B cell (primary cell): ENCODE measurements at places on chromosomes 13 and 19. TPM values are rescaled to one million over a fixed set of nuclear protein-coding genes. Genes with fewer than 3 reads are reported as not detected.

- H3K27ac ChIP-seq = no peak overlapping the region
- H3K4me3 ChIP-seq = no peak overlapping the region
- no peak for DNase-seq
- H3K36me3 ChIP-seq = no peaks in the 10 kb centered on the region
- no peaks in the 10 kb centered on the region for H3K27me3 ChIP-seq
- H3K4me1 ChIP-seq = no peaks in the 10 kb centered on the region
These were observed 224.4 kb downstream of the FGF14 start for GRCh38 chr13:102177431-102177830.

DNA sequence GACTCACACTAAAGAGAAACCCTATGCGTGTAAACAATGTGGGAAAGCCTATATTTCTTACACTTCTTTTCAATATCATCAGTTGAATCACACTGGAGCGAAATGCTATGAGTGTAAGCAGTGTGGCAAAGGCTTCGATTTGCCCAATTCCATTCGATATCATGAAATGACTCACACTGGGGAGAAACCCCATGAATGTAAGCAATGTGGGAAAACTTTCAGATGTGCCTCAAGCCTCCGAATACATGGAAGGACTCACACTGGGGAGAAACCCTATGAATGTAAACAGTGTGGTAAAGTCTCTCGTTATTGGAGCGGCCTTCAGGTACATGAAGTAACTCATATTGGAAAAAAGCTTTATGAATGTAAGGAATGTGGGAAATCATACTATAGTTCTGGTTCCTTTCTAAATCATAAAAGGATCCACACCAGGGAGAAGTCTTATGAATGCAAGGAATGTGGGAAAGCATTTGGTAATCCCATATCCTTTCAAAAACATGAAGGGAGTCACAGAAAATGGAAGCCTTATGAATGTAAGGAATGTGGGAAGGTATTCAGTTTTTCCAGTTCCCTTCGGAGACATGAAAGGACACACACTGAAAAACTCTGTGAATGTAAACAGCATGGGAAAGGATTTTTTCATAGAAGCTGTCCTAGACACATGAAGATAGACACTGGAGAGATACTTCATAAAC, 28.1 kb downstream of the ZNF20 start:
- H3K4me1 ChIP-seq = no peaks in the 10 kb centered on the region

- no peaks in the 10 kb centered on the region for H3K27me3 ChIP-seq
- peaks cover 1% of the 10 kb centered on the region for H3K36me3 ChIP-seq
- no peaks in the 10 kb centered on the region for H3K4me1 ChIP-seq
- no peak overlapping the region for H3K27ac ChIP-seq
- DNase-seq = no peak
- no peak overlapping the region for H3K4me3 ChIP-seq
These were observed 9.2 kb downstream of the TEX29 start for GRCh38 chr13:111329641-111330040.

GRCh38 chr19:58554494-58555368, at the start of gene CHMP2A:
Gene CHMP2A (minus strand): TSS chr19:58555105. CDS start chr19:58554212, 893 bp downstream.
- H3K4me3 ChIP-seq = peak within 1 kb of the TSS; percentile 76
- DNase-seq = peak; percentile 99
- no peaks in the 10 kb centered on the region for H3K27me3 ChIP-seq
- peaks cover 43% of the 10 kb centered on the region for H3K4me1 ChIP-seq
- H3K27ac ChIP-seq = peak within 1 kb of the TSS; percentile 94
- peaks cover 44% of the 10 kb centered on the region for H3K36me3 ChIP-seq

The TMEM190 gene
- not detected in 2 replicates for total RNA-seq

The BEST2 gene
- total RNA-seq = not detected in 2 replicates

GRCh38 chr13:78465250-78465649, 138.1 kb downstream of the POU4F1 start:
- DNase-seq = no peak
- no peak overlapping the region for H3K4me3 ChIP-seq
- no peak overlapping the region for H3K27ac ChIP-seq
- H3K36me3 ChIP-seq = no peaks in the 10 kb centered on the region
- no peaks in the 10 kb centered on the region for H3K4me1 ChIP-seq

- no peak overlapping the region for H3K4me3 ChIP-seq
- no peaks in the 10 kb centered on the region for H3K4me1 ChIP-seq
- no peak for DNase-seq
- no peaks in the 10 kb centered on the region for H3K36me3 ChIP-seq
These were observed 1299.2 kb upstream of the SPRY2 start for GRCh38 chr13:81639984-81640582.

- peak overlapping the region; percentile 80 for H3K4me3 ChIP-seq
- H3K27me3 ChIP-seq = peaks cover 2% of the 10 kb centered on the region
- peaks cover 31% of the 10 kb centered on the region for H3K4me1 ChIP-seq
- H3K27ac ChIP-seq = no peak overlapping the region
- DNase-seq = no peak
- no peaks in the 10 kb centered on the region for H3K36me3 ChIP-seq
These were observed 1.0 kb upstream of the SLC17A7 start for GRCh38 chr19:49442354-49442753.

DNA sequence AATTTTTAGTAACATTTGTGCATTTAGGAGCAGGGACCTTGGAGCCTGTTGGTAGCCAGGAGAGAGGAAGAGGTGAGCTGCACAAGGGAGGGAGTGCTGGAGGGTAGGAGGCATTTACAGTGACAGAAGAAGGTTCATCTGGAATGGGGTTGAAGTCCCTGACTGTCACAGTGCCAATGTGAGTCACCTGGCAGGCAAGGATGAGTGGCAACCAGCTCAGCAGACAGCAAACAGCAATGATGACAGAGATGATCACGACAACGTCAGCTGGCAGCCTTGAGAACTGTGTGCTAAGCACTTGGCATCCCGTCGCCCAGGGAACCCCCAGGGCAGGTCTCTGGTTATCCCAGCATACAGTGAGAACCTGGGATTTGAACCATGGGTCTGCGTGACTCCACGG, 2.6 kb downstream of the OR10H5 start:
- H3K36me3 ChIP-seq = no peaks in the 10 kb centered on the region
- H3K27ac ChIP-seq = no peak overlapping the region
- no peaks in the 10 kb centered on the region for H3K4me1 ChIP-seq
- no peak overlapping the region for H3K4me3 ChIP-seq
- no peaks in the 10 kb centered on the region for H3K27me3 ChIP-seq
- DNase-seq = no peak

The PLK5 gene
- total RNA-seq = not detected in 2 replicates

DNA sequence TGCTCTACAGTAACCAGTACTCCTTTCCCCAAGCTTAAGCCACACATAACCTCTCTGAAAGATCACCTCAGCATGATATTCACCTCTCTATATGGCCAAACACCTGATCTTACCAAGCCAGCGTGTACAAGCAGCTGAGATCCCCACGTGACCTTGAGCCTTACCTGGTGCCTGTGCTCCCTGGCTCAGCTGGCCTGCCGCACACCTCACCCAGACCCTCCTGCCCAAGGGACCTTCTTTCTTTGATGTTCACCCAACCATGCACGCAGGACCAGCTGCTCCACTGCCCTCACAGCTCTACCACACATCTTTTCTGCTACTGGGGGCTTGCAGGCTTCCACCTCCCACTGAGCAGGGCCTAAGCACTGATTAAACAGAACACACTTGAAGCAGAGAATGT, 9.0 kb downstream of the DHRS12 start:
- DNase-seq = peak; percentile 29
- H3K27me3 ChIP-seq = no peaks in the 10 kb centered on the region
- H3K4me3 ChIP-seq = no peak overlapping the region
- H3K4me1 ChIP-seq = peaks cover 29% of the 10 kb centered on the region

The OR4F17 gene
- 0.80 TPM in 1 of 2 replicates, not detected in the other for total RNA-seq

DNA sequence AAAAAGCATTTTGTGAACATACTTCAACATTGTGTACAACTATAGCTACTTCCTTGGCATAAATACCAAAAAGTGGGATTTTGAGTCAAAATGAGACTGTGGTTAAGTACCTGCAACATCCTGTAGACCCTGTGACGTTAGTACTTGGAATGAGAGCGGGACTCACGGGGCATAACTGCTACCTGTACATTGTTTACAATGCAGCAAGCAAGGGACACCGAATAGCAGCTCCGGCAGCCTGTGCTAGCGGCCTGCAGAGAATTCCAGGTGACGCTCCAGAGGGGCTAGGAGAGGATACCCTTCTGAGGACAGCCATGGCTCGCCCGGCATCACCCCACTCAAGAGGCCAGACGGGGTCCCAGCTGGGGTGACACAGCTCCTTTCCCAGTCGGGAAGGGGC, 824 bp upstream of the ZNF331 start:
- H3K4me3 ChIP-seq = no peak overlapping the region
- no peaks in the 10 kb centered on the region for H3K27me3 ChIP-seq
- peaks cover 12% of the 10 kb centered on the region for H3K36me3 ChIP-seq
- peak overlapping the region; percentile 97 for H3K27ac ChIP-seq
- H3K4me1 ChIP-seq = peaks cover 15% of the 10 kb centered on the region

The TTC9B gene
- total RNA-seq = not detected in 2 replicates

DNA sequence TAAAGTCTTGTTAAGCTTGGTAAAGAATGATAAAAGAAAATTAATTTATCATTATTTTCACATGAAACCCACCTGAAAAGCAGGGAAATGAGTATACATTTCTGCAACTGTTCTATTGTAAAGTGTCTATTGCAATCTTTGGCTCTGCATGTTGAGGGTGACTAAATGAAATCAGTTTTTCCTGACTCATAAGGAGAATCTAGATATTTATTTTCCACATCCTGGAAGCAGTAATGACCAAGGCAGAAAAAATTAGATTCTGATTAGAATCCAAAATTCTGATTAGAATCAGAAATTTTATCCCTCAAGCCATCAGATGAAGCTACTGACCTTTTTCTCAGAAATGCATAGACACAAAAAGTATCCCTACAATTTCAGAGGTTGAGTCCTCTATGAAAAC, 178.4 kb downstream of the MYO16 start:
- no peak overlapping the region for H3K4me3 ChIP-seq
- DNase-seq = no peak
- H3K36me3 ChIP-seq = no peaks in the 10 kb centered on the region
- no peak overlapping the region for H3K27ac ChIP-seq
- H3K27me3 ChIP-seq = no peaks in the 10 kb centered on the region

DNA sequence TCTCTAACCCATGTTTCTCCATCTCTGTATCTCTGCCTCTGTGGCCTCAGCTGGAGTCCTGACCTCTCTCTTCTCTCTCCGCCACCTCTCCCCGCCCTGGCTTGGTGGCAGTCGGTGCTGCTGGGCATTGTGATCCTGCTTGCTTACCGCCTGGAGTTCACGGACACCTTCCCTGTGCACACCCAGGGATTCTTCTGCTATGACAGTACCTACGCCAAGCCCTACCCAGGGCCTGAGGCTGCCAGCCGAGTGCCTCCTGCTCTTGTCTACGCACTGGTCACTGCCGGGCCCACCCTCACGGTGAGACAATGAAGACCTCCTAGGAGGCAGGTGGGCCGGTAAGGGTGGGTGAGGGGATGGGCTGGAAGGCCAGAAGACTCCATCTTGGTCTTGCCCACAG, 4.2 kb downstream of the PLPPR2 start:
- no peak overlapping the region for H3K4me3 ChIP-seq
- no peaks in the 10 kb centered on the region for H3K36me3 ChIP-seq
- H3K27me3 ChIP-seq = no peaks in the 10 kb centered on the region
- no peak overlapping the region for H3K27ac ChIP-seq
- DNase-seq = no peak
- H3K4me1 ChIP-seq = peaks cover 4% of the 10 kb centered on the region

- H3K27me3 ChIP-seq = peaks cover 53% of the 10 kb centered on the region
- H3K27ac ChIP-seq = no peak overlapping the region
- H3K4me3 ChIP-seq = peak overlapping the region; percentile 38
These were observed 441 bp downstream of the GJB2 start for GRCh38 chr13:20192158-20192835.

The CCDC61 gene
- total RNA-seq = 30.1 and 37.0 TPM in 2 replicates

- no peaks in the 10 kb centered on the region for H3K36me3 ChIP-seq
- DNase-seq = no peak
- H3K4me1 ChIP-seq = peaks cover 4% of the 10 kb centered on the region
- H3K4me3 ChIP-seq = no peak overlapping the region
- H3K27me3 ChIP-seq = no peaks in the 10 kb centered on the region
- H3K27ac ChIP-seq = no peak overlapping the region
These were observed 21.0 kb upstream of the TRIM13 start for GRCh38 chr13:49975826-49976225.

- H3K4me1 ChIP-seq = no peaks in the 10 kb centered on the region
- H3K36me3 ChIP-seq = no peaks in the 10 kb centered on the region
- no peak overlapping the region for H3K4me3 ChIP-seq
- H3K27me3 ChIP-seq = no peaks in the 10 kb centered on the region
These were observed 731.8 kb upstream of the ARGLU1 start for GRCh38 chr13:107299717-107300116.

The OSCAR gene
- total RNA-seq = not detected in 2 replicates

GRCh38 chr13:74443631-74444030, 309.4 kb upstream of the KLF12 start:
- DNase-seq = no peak
- H3K27me3 ChIP-seq = no peaks in the 10 kb centered on the region
- H3K36me3 ChIP-seq = no peaks in the 10 kb centered on the region
- no peak overlapping the region for H3K4me3 ChIP-seq
- H3K4me1 ChIP-seq = no peaks in the 10 kb centered on the region

- H3K4me3 ChIP-seq = no peak overlapping the region
- H3K27ac ChIP-seq = no peak overlapping the region
- peaks cover 2% of the 10 kb centered on the region for H3K27me3 ChIP-seq
- H3K4me1 ChIP-seq = peaks cover under 1% of the 10 kb centered on the region
These were observed 26.9 kb downstream of the SULT2B1 start for GRCh38 chr19:48578891-48579290.

The ZNF709 gene
- 8.4 and 9.3 TPM in 2 replicates for total RNA-seq

DNA sequence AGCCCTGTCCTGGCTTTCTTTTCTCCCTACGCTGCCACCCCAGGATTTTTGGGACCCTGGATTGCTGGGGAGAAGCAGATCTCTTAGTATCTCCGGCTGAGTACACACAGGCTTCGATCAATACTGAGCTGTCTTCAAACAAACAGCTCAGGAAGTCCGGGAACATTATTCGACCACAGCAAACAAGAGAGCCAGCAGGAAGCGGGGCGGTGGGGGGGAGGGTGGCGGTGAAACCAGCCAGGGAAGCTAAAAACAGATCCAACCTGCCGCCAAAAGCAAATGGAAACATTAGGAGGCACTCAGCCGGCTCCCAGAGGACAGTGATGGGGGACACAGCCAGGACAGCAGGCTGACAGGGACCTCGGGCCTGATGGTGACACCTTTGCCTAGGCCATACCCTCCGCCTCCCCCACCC, 12.2 kb upstream of the BCAM start:
- peaks cover 2% of the 10 kb centered on the region for H3K27me3 ChIP-seq
- H3K4me3 ChIP-seq = no peak overlapping the region
- H3K27ac ChIP-seq = no peak overlapping the region

DNA sequence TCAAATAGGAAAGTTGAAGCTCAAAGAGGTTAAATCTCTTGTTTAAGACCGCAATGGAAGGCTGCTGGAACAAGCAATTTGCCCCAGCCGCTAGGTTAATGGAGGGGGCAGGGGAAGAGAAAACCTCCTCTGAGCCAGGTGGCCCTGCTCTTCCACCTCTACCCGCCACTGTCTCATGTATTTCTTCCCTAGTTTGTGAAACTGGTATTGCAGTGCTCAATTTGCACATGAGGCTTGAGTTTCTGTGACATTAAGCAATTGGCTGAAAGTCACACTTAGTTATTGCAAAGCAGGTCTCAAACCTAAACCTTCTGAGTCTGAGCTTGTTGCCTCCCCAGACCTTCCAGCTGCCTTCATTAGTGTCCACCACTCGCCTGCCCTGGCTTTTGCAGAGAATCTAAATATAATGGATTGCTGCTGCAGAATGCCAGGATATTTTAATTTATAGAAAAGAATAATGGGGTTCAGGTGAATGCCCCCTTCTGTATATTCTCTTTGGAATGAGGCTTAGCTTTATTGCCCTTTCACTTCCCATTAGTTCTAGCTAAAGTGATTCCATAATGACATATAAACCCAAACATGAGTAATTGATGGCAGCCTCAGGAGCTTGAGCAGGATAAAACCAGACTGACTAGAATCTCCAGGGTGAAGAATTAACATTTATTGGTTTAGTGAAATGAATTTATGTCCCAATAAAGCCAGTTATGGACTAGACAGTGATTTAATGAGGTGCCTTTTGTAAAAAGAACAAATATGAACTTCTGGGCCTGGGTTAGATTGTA, 27.0 kb upstream of the OLFM4 start:
- no peaks in the 10 kb centered on the region for H3K36me3 ChIP-seq
- H3K4me3 ChIP-seq = no peak overlapping the region
- no peaks in the 10 kb centered on the region for H3K27me3 ChIP-seq
- no peaks in the 10 kb centered on the region for H3K4me1 ChIP-seq
